ENCODE measurements at places on chromosomes 1 and 21.

DNA sequence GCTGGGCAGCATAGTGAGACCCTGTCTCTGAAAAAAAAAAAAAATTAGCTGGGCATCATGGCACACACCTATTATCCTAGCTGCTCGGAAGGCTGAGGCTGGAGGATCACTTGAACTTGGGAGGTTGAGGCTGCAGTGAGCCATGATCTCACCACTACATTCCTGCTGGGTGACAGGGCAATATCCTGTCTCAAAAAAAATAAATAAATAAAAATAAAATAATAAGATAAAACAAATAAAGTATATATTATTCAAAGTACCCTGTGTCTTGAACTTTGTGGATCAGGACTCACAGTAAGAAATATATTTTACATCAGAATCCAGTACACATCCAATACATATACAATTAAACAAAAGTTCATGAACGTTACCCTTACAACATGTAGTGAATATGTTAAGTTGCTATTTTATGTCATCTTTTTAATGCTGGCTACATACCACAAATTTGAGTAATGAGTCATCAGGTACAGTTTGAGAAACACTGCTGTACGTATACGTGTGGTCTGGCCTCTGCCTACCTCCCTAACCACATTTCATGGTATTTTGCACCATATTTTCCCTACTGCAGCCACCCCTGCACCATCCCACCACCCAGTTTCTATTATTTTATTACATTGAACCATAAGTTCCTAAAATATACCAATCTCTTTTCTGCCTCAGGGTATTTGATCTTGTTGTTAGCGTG, 4.4 kb downstream of the NME7 start:
- H3K36me3 ChIP-seq: no peaks in the 10 kb centered on the region
- no peaks in the 10 kb centered on the region for H3K27me3 ChIP-seq
- H3K27ac ChIP-seq: no peak overlapping the region
- no peak overlapping the region for H3K4me3 ChIP-seq
- no peaks in the 10 kb centered on the region for H3K4me1 ChIP-seq

DNA sequence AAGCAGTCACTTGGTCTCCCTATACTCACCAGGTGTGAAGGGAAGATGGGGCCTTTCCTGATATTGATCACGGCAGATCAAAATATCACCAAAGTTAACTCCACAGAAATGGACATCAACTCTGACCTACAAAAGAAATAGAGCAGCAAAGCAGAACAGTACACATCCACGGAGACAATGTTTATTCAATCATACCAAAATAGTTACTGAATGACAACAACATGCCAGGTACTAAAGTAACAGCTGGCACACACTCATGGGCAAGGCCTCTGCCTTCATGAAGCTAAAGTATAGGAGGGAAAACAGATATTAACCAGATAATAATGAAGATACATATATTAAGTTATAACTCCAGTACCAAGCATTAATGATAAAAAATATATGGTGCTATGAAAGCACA, 59.2 kb upstream of the RASAL2 start:
- no peaks in the 10 kb centered on the region for H3K4me1 ChIP-seq
- H3K36me3 ChIP-seq: no peaks in the 10 kb centered on the region
- H3K4me3 ChIP-seq: no peak overlapping the region
- no peaks in the 10 kb centered on the region for H3K27me3 ChIP-seq
- no peak overlapping the region for H3K27ac ChIP-seq

DNA sequence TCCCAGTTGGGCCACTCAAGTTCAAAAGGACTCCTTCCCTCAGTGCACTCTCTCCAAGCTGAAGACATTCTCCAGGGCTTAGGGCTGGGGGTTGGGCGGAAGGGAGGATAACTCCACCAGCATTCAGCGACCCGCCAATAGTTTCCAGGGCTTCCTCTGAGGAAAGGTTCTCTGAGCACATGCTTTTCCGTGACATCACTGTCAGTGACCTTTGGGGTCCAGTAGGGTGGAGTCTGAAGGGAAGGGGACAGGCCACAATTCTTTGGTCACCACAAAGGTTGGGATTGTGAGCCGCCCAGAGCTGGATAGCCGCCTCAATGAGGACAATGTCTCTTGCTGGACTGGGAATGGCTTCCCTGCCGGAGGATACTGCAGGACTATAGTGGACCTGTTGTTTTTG, 22.8 kb upstream of the RXRG start:
- H3K27me3 ChIP-seq: no peaks in the 10 kb centered on the region
- DNase-seq: no peak
- H3K36me3 ChIP-seq: no peaks in the 10 kb centered on the region
- peaks cover 6% of the 10 kb centered on the region for H3K4me1 ChIP-seq

- no peaks in the 10 kb centered on the region for H3K4me1 ChIP-seq
- H3K27ac ChIP-seq: no peak overlapping the region
- no peak for DNase-seq
- peaks cover 13% of the 10 kb centered on the region for H3K36me3 ChIP-seq
- no peak overlapping the region for H3K4me3 ChIP-seq
These were observed 16.2 kb downstream of the MASP2 start for GRCh38 chr1:11030865-11031264.

DNA sequence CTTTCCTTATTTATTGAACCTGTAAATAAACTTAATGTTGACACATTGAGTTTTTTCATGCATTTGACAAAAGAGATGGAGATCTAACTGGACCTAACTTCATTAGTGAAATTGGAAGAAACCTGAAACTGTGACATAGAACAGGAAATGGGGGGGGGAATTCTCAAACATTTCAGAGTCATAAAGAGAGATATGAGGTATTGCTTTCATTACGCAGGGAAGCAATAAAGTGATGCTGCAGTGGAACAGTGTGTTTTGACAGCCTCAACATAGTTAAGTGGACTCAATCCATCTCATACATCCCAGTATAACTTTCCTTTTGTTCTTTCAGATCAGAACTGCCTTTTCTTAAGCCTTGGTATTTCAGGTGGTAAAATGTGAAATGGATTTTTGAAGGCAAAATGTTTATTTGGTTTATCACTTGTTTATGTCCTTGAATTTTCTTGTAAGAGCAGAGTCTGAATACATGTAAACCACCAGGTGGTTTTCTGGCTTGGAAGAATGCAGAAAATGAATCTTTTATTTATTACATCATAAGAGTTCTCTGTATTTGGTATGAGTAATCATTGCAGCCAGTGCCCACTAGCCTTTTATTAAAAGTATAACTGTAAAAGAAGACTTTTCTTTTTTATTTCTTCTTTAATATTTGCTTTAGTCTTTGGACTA, 132.5 kb downstream of the ZNF326 start:
- no peaks in the 10 kb centered on the region for H3K27me3 ChIP-seq
- no peak for DNase-seq
- H3K4me3 ChIP-seq: no peak overlapping the region
- H3K4me1 ChIP-seq: no peaks in the 10 kb centered on the region
- H3K27ac ChIP-seq: no peak overlapping the region

- no peaks in the 10 kb centered on the region for H3K27me3 ChIP-seq
- H3K4me1 ChIP-seq: no peaks in the 10 kb centered on the region
- no peak overlapping the region for H3K27ac ChIP-seq
- H3K4me3 ChIP-seq: no peak overlapping the region
These were observed 459.4 kb downstream of the NUF2 start for GRCh38 chr1:163781146-163781545.

GRCh38 chr21:38661197-38661871, 144.4 kb upstream of the ETS2 start:
- H3K4me3 ChIP-seq: peak overlapping the region; percentile 11
- H3K27me3 ChIP-seq: peaks cover 11% of the 10 kb centered on the region
- H3K36me3 ChIP-seq: no peaks in the 10 kb centered on the region
- no peaks in the 10 kb centered on the region for H3K4me1 ChIP-seq
